ENCODE measurements at places on chromosomes 16 and 17.

DNA sequence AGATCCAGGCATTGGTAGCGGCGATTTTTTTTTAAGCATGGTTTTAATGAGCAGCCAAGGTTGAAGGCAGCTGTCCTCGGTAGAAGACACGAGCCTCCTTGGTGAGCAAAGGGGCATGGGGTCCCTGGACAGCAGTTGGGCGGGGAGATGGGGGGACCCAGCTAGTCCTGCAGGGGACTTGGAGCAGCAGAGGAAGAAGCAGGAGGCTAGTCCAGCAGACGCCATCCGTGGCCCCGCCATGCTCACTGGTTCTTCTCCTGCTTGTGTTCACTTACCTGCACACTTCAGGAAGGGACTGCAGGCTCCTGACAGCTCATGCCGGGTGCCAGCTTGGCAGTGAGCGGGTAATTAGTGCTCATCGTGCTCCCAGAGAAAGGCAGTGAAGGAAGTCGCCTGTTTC is 130.2 kb upstream of the CDH5 start:
- DNase-seq: no peak

- DNase-seq: peak; percentile 66
Observed at GRCh38 chr17:50919321-50920040, 53.3 kb upstream of the TOB1 start.

GRCh38 chr16:17446661-17447060 is 24.1 kb downstream of the XYLT1 start:
- no peak for DNase-seq

DNA sequence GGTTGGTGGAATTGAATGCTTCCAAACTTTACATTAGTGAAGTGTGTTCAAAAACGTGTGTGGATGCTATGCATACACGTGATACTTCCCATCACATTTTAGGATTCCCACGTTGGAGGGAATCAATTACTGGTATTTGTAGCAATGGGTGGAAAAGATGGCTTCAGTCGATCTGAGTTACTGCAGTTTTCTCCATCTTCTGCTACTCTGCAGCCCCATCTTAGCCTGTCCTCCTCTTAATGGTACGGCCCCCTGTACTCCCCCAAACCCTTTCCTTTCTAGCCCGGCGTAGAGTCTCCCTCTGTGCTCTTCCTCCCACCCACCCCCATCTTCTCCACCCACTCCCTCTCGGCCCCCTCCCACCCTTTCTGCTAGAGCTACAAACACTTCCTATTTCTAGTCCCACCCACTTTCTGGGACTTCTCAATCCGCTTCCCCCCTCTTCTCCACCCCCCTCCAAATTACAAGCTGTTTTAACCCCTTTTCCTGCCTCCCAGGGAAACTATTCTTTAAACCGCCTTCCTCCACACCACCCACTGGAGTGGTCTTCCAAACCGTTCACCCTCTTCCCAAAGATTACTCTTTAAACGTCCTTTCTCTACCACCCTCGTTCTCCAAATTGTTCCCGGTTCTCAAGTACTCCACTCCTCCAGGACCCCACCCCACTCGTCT is 1.1 kb downstream of the CHTF8 start:
- DNase-seq: no peak

GRCh38 chr17:27560668-27561067 is 70.3 kb upstream of the LGALS9 start:
- no peak for DNase-seq

- no peak for DNase-seq
Observed at GRCh38 chr16:24499193-24499814, 40.1 kb upstream of the RBBP6 start.

DNA sequence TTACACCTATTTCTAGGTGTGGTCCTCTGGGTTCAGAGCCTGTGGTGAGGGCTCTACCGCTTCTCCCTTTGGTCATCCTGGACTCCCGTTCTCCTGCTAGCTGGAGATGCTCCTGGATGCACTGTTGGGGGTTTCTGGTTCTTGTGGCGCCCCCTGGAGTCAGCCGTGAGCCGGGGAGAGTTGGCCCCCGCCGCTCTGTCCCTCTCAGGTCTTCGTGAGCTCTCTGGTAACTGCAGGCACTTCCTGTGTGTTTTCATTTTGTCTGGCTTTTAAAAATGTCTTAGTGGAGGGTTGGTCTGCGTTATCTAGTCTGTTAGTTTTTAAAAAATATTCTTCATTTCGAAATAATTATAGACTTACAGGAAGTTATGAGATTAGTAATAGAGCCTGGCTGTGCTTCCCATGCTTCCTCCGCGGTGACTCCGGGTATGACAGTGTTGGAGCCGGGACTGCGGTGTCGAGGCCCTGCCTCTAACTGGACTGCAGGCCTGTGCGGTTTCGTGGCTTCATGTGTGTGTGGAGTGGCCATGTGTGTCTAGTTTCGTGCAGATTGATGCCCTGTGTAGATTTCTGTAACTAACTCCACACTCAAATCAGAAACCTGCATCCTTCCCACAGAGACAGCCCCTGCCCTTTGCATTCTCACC is 78.0 kb upstream of the ZNF750 start:
- DNase-seq: no peak

DNA sequence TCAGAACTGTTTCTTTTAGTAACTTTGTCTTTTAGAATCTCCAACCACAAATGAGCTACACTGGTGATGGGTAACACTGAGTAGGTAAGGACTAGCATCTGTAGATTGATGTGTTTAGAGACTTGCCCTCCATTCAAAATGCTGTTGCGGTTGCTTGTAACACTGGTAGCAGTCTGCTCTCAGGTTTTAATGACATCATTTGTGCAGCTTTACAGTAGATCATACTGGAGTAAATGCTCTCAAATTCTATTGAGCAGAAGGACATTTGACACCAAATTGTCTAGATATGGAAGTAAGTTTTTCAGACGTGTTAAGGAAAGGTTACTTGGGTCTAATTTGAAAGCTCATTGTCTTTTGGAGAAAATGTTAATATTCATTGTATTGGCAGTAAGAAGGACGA is 98.8 kb downstream of the NLK start:
- no peak for DNase-seq

GRCh38 chr16:84446084-84446483 is 58.4 kb downstream of the MEAK7 start:
- no peak for DNase-seq

DNA sequence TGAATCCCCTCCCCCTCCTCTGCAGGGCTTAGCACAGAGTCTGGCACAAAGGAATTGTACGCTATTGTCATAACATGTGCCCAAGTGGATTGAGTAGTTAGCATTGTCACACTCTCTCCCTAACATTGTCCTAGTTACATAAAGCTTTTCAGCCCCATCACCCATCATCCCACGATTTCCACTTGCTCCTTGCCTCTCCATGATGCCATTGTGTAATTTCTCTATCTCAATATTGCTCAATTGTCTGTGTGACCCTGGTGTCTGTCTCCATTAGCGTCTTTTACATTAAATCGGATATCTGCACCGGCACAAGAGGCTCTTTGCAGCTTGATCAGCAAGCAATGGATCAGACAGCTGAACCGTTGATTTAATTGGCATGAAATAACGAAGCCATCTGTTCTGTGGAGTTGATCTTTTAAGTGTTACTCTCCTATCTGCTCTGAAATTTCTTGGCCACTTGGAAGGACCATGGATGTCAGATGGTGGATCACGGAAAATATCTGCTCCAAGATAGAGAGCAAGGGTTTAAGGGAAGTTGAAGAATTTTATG is 77.0 kb upstream of the HS3ST4 start:
- DNase-seq: no peak

GRCh38 chr16:49528866-49529288 is 155.3 kb downstream of the C16orf78 start:
- DNase-seq: no peak

GRCh38 chr17:60524463-60525327 is 1.3 kb downstream of the APPBP2 start:
- no peak for DNase-seq

GRCh38 chr16:85716680-85717038 is 27.9 kb upstream of the GINS2 start:
- DNase-seq: no peak
